GDM1 (cell line): ENCODE measurements at places on chromosomes 6 and 20.

- DNase-seq = no peak
Observed at GRCh38 chr6:125957391-125957693, 772 bp downstream of the HINT3 start.

DNA sequence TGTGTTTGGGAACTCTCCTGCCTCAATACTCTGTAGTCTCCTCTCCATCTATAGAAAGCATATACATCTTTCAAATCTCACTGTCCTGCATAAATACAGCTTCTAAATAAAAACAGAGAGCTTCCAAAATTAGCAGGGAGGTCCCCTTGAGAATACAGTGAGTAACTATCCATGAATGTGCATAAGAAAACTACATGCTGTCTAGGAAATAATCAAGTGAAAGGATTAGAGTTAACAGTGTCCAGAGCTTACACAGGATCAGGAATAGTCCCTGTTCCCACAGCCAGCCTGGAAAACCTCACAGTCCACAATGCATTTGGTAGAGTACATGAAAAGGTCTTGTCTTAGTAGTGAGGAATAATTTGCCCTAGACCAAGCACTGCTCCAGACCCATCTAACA, 123.0 kb upstream of the POU3F2 start:
- DNase-seq = no peak

GRCh38 chr6:49401063-49401462, 62.0 kb downstream of the MMUT start:
- DNase-seq = no peak

GRCh38 chr6:12001706-12002435, 10.2 kb upstream of the HIVEP1 start:
- DNase-seq = no peak

DNA sequence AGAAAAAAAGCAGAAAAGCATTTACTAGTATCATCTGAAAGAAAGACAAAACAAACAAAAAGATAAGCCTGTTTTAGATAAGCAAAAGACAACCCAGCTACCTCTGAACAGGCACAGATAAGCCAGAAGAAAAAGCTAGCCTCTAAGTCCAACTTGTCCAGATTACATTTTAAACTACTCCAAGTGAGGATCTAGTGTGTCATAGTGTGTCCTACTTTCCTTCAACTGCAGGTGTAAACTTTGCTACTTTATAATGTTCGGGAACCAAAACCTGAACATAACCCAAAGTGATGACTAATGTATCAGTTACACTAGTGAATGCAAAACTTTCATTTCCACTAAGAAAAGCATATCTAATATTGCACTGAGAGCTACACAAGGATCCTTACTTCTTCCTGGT, 19.5 kb downstream of the ADNP start:
- DNase-seq = no peak

DNA sequence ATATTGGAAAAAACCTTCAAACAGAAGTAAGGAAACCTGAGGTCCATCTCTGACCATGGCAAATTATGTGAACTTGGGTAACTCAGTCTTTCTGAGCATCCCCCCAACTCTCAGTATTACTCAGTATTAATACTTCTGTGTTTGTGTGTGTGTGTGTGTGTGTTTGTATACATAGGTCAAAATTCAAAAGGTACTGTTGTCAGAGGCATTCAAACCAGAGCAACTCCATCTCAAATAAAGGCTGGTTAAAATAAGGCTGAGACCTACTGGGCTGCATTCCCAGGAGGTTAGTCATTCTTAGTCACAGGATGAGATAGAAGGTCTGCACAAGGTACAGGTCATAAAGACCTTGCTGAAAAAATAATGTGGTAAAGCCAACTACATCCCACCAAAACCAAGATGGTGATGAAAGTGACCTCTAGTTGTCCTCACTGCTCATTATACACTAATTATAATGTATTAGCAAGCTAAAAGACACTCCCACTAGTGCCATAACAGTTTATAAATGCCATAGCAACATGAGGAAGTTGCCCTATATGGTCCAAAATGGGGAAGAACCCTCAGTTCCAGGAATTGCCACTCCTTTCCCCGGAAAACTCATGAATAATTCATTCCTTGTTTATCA, 33.3 kb upstream of the SLC22A16 start:
- no peak for DNase-seq

- DNase-seq = peak; percentile 62
Observed at GRCh38 chr6:111642463-111643158, 36.9 kb upstream of the TRAF3IP2 start.

- DNase-seq = no peak
Observed at GRCh38 chr6:158825951-158826306, 6.8 kb upstream of the EZR start.

GRCh38 chr6:157203312-157203744, 120.0 kb downstream of the TMEM242 start:
- DNase-seq = no peak

- DNase-seq = no peak
Observed at GRCh38 chr20:31579245-31579644, 25.8 kb upstream of the ID1 start.

DNA sequence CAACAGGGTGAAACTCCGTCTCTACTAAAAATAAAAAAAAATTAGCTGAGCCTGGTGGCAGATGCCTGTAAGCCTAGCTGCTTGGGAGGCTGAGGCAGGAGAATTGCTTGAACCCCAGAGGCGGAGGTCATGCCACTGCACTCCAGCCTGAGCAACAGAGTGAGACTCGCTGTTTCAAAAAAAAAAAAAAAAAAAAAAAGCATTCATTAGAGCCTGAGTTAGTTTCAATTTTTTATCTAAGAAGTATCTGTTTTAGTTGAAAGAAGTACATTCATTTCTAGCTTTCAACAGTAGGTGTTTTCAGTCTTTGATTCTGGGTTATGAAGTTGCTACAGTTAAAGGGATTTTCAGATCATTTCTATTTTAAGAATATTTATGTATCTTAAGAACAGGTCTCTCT, 42.2 kb downstream of the ZNF292 start:
- no peak for DNase-seq

DNA sequence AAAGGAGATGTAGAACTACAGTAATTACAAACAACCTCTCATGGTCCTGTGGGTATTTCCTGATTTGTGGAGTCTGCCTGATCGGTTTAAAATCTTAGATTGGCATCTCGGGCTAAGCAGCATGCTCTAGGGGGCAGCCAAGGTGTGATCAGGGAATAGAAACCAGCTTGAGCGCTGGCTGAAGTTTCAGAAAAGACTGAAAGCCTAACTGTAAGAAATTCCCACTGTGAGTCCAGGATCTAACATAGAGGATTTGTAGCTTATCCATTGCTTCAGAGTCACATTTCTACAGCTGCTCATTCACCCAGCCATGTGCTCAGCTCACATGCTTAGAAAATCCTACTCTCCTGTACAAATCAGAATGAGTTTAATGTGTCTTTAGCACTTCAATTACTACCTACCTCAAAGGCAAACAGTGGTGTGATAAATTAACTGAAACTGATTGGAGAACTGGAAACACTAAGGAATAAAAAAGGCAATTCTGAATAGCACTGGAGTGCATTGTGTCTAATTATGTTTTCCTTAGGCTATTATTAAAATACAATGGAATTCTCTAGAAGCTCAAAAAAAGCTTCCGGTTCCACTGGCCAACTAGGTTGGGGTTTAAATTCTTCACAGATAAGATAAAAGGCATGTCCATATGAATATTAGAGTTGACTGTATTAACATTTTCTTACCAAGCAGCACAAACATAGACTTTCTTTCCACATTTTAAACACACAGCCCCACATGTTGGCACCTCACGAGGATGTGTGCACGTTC, 73.8 kb upstream of the MPC1 start:
- no peak for DNase-seq

DNA sequence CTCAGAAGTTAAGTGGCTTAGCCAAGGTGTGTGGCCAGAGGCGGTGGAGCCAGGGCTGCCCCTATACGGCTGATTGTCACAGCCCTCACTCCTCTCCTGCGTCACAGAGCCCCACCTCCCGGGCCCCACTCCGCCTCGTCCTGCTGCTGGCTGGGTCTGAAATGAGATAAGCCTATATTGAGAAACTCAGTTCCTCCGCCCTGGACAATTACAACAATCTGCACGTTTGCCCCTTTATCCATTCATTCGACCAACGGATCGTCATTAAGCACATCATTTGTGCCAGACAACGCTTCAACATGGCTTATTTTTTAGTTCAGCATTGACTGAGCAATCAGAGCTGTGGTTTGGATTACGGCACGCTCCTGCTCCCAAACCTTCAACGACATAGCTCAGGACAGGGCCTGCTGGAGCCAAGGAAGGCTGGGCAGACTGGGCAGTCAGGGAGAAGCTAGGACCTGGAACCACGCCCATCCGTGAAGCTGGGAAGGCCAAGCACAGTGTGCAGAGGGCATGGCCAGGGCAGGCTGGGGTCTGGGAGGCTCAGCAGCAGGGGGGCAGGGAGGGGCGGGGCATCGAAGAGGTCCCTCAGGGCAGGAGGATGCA, 16.6 kb upstream of the EZR start:
- DNase-seq = no peak

DNA sequence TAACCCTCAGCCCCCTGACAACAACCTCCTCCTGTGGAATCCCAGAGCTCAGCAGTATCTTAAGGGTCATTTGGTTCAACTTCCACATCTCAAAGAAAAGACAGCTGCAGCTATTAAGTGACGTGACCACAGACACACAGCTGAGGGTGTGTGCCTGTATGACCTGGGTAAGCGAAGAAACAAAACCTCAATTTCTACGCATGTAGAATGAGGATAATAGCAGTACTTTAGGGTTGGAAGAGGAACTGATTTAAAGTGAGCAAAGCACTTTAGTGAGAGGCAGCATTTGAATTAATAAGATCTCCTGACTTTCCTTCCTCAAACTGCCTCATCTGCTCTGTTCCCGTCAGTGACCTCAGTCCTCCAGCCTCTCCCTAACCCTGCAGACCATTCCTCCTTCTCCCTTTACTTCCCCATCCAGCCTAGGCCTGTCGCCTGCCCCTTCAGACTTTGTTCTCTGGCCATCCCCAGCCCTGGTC, 6.8 kb upstream of the ARMC2 start:
- DNase-seq = no peak

DNA sequence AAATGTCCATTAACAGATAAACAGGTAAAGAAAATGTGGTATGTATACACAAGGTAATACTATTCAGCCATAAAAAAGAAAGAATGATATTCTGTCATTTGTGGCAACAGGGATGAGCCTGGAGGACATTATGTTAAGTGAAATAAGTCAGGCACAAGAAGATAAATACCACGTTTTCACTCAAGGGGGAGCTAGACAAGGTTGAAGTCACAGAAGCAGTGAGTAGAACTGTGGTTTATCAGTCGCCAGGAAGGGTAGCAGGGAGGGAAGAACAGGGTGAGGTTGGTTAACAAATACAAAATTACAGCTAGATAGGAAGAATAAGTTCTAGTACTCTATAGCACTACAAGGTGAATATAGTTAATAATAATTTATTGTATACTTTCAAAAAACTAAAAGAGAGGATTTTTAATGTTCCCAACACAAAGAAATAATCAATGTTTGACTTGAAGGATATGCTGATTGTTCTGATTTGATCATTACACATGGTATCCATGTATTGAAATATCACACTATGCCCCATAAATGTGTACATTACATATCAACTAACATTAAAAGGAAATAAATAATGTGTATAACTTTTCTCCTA, 21.1 kb downstream of the RTN4IP1 start:
- peak; percentile 26 for DNase-seq

DNA sequence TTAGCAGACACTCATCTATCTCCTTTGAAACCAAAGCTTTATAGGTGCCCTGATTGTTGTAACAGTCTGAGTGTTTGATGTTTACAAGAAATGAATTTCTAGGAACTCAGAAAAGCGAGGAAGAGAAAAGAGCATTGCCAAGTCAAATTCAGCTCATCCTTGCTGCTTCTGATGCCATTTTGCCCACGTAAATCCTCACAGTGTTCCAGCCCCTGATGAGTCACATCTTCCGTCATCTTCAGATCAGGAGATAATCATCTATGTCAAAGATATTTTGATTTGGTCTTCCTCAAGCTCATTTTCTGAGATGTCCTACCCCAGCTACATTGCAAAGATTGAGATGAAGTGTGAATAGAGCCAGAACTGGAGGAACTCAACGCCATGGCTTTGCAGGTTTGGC, 426.2 kb downstream of the BMP2 start:
- no peak for DNase-seq

- DNase-seq = no peak
Observed at GRCh38 chr6:37742401-37742760, 44.7 kb upstream of the MDGA1 start.

DNA sequence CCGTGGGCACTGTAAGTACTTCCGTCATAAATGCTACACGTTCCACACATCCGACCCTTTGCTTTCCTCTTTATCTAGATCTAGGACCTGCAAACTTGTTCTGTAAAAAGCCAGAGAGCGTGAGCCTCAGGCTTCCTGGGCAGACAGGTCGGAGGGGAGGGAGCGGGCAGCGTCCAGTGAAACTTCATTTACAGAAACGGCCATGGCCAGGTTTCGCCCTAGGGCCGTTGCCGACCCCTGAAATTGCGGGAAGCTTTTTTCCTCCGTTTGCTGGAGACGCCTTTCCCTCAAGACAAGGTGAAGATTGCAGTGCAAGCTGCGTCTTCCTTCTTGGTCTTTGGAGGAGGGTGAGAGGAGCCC, 155.4 kb downstream of the DLL1 start:
- DNase-seq = no peak

DNA sequence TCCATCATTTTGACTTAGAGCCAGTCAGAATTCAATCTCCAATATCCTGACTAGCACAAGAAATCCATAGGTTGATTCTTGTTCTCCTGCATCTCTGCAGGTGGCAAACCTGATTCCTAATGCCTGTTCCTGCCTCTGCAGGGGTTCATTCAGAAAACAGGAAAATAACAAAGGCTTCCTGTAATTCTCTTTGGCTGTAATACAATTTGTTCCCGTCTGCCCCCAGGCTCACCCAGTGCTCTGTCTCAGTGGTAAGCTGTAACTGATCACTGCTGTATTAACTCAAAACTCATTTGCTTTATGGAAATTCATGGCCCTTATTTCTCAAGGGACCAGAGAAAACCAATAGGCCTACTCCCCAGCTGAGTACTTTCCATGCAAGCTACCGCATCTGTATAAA, 88.6 kb downstream of the OPRM1 start:
- DNase-seq = no peak

- no peak for DNase-seq
Observed at GRCh38 chr6:105164418-105164817, 15.4 kb downstream of the POPDC3 start.

- no peak for DNase-seq
Observed at GRCh38 chr6:150651808-150652470, 52.3 kb downstream of the PLEKHG1 start.

DNA sequence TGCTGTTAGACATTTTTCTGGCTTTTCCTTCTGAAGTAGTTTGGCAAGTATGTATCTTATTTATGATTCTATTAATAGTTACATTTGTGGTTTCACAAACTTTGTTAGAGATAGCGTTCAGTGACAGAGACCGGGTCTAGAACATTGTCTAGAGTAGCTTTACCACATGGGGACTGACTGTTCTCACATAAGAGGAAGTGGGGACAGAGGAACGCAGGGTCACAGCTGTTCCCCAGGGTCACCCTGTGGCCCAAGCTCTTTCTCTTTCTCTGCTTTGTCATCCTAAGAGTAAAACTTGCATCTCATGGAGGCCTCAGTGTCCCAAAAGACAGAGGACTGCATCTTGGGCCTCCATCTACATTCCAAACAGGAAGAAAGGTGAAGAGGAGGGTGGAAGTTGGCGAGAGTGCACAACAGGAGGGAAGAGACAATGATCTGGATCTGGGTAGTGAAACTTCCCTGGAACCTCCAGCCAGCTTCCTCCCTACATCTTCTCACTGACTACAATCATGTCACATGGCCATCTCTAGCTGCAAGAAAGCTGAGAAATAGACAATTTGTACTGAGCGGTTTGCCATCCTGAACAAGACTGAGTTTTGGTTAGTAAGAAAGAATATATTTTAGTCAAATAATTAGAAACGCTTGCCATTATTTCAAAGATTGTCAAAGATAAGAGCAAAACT, 645.8 kb upstream of the ARID1B start:
- no peak for DNase-seq

- DNase-seq = no peak
Observed at GRCh38 chr6:114240796-114241195, 102.0 kb downstream of the HS3ST5 start.
